ENCODE measurements at places on chromosomes 12 and 14.
A peak's percentile ranks its signal among the peaks of the same experiment; 100 is the strongest.

GRCh38 chr12:59357811-59358210 lies 238.0 kb upstream of the SLC16A7 start:
- peak; percentile 3 for DNase-seq

GRCh38 chr14:74863274-74863673 lies 12.7 kb downstream of the PROX2 start:
- DNase-seq: no peak

GRCh38 chr14:24339284-24340151 lies at the start of gene RIPK3:
Gene RIPK3 (minus strand): TSS chr14:24339991. CDS start chr14:24339826, 165 bp downstream.
- no peak for DNase-seq

GRCh38 chr14:49908433-49908782 lies 15.5 kb downstream of the ARF6 start:
- no peak for DNase-seq

GRCh38 chr12:11694528-11694927 lies 45.1 kb downstream of the ETV6 start:
- no peak for DNase-seq

DNA sequence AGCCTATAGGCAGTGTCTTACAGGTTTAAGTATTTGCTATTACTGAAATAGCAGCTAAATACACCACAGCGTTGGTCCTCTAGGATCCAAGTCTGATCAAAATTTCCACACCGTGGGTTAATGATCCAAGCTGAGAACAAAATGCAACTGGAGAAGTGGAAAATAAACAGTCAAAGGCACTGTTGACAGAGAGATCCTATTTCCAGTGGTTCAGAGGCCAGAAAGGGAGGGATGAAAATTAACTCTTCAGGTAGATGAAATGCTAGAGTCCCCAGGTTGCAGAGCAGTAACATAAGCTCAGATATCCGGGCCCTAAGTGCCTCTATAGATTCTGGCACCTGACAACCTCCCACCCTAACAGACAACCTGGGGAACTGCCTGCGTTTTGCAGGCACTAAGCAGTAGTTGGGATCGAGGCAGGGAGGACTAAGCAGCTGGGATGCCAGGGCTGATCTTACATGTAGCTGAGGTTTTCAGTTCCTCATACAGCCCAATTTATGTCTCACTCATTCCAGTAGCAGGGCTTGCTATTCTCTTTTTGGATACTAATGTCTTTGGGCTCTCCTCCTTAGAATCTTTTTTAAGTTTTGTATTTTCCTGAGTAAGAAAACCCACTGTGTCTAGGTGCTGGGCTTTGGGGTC lies 42.7 kb upstream of the CRACR2A start:
- no peak for DNase-seq

DNA sequence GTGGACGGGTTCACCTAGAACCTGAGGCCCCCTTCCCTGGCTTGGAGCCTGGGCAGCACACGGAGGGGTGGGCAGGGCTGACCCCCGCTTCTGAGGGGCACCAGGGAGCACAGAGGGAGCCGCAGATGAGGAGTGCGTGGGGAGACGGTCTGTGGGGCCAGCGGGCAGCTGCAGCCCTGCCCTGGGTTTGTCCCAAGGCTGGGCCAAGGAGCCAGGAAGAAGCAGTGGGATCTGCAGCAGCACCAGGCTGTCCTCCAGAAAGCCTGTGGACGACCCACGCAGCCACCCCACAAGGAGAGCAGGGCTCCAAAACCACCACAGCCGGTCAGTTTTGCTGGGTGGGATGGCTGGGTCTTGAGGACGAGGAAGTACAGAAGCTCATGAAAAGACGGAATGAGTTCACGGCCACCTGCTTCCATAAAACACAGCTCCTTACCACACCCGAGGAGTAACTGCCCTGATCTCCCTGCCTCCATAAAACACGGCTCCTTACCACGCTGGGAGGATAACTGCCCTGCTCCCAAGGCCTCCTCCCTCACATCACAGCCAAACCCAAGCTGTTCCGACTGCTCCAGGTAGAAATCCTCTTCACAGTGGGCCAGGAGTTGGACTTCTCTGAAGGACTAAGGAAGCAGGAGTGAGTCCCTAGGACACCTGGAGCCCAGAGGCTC lies 9.9 kb upstream of the GOLGA3 start:
- DNase-seq: no peak

DNA sequence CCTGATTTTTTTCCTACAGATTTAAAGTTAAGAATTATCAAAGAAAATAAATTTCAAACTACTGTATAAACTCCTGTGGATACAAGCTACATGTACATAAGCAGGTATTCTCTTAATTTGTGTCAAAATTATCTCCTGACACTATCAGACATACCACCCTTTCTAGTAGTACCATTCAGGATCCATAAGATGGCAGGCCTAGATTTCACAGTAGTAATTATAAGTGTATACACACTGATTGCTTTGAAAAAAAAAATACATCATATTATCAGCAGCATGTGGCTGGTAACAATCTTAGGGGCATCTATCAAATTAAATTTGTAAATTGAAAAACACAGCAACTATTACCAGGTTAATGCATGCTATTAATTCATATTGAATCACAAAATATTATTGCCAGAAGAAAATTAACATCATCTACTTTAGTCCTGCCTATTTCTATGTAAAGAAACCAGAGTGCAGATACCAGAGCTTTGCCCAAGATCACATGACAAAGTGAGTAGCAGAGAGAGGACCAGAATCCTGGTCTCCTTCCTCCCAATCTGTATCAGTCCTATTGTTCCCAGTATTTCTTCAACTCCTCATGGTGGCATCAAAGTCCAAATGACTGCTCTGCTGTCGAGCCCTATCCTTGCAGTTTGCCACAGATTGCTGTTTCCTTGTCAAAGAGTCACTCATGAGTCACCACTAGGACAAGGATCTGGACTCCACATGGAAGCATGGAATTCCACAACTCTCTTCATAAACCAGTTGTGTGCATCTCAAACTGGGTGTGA lies 27.7 kb upstream of the CALM1 start:
- peak; percentile 36 for DNase-seq

- peak; percentile 13 for DNase-seq
Measured at GRCh38 chr12:106897082-106897481, 58.6 kb upstream of the TMEM263 start.

Data from fibroblast of upper back skin (primary cell).